ENCODE measurements at places on chromosomes 1 and 21. TPM values are rescaled to one million over a fixed set of nuclear protein-coding genes. Genes with fewer than 3 reads are reported as not detected.

The IFNLR1 gene
- total RNA-seq, result 6.1 TPM

The PLEKHG5 gene
- total RNA-seq, result 12.2 TPM

The OR14A16 gene
- total RNA-seq, result not detected

The NID1 gene
- total RNA-seq, result 43.7 TPM

The KIAA1614 gene
- total RNA-seq, result 0.26 TPM

The KLHDC9 gene
- 2.2 TPM for total RNA-seq

The TCHH gene
- 0.54 TPM for total RNA-seq

The MARK1 gene
- total RNA-seq, result 0.14 TPM

The EPHA2 gene
- 37.8 TPM for total RNA-seq

The DISP3 gene
- total RNA-seq, result 1.1 TPM

The ACKR1 gene
- not detected for total RNA-seq

The HSD11B1 gene
- not detected for total RNA-seq

The AGTRAP gene
- total RNA-seq, result 44.4 TPM

Measured in Caco-2 (cell line).